A549 treated with GW870086 at 1 μM for 4 hours (cell line): ENCODE measurements at places on chromosomes 7 and 10. TPM values are rescaled to one million over a fixed set of nuclear protein-coding genes. Genes with fewer than 3 reads are reported as not detected.

Gene MDH2
- total RNA-seq: 301 to 444 TPM (median 401 TPM) in 5 replicates

Gene SPDYE2B
- total RNA-seq: not detected in 5 replicates

Gene CPXM2
- total RNA-seq: not detected in 5 replicates

Gene TRIL
- not detected in 5 replicates for total RNA-seq

Gene PAPOLB
- not detected in 5 replicates for total RNA-seq

Gene PKD1L1
- 0.03 to 0.24 TPM (median 0.05 TPM) in 5 replicates for total RNA-seq

Gene DOCK4
- total RNA-seq: 3.2 to 6.5 TPM (median 5.8 TPM) in 5 replicates

Gene RPEL1
- total RNA-seq: 0.07 to 0.09 TPM in 2 of 5 replicates, not detected in the others

Gene CUX1
- total RNA-seq: 40.6 to 48.7 TPM (median 47.3 TPM) in 5 replicates

Gene EIF5AL1
- 1.8 to 3.7 TPM (median 2.0 TPM) in 5 replicates for total RNA-seq

Gene PRR15
- 2.3 to 4.0 TPM (median 3.2 TPM) in 5 replicates for total RNA-seq

Gene CLCN1
- 0.03 to 0.08 TPM (median 0.03 TPM) in 3 of 5 replicates, not detected in the others for total RNA-seq

Gene ZNF735
- not detected in 5 replicates for total RNA-seq

Gene TAS2R5
- total RNA-seq: 0.37 to 0.51 TPM (median 0.41 TPM) in 5 replicates

Gene HACD1
- total RNA-seq: 35.3 to 65.4 TPM (median 61.2 TPM) in 5 replicates

Gene ZNF479
- not detected in 5 replicates for total RNA-seq

Gene GNG11
- 39.4 to 47.2 TPM (median 43.5 TPM) in 5 replicates for total RNA-seq

Gene CELF2
- total RNA-seq: 0.02 to 0.16 TPM (median 0.06 TPM) in 4 of 5 replicates, not detected in the other

Gene PTF1A
- total RNA-seq: not detected in 5 replicates

Gene SUN3
- total RNA-seq: not detected in 5 replicates

Gene ITGA8
- not detected in 5 replicates for total RNA-seq
